Stimulated activated CD4-positive, alpha-beta T cell treated with anti-CD3 and anti-CD28 coated beads, TNF-alpha, amount 100 ng/mL, for 48 hours (primary cell): ENCODE measurements at places on chromosomes 16 and 17.
A peak's percentile ranks its signal among the peaks of the same experiment; 100 is the strongest.

DNA sequence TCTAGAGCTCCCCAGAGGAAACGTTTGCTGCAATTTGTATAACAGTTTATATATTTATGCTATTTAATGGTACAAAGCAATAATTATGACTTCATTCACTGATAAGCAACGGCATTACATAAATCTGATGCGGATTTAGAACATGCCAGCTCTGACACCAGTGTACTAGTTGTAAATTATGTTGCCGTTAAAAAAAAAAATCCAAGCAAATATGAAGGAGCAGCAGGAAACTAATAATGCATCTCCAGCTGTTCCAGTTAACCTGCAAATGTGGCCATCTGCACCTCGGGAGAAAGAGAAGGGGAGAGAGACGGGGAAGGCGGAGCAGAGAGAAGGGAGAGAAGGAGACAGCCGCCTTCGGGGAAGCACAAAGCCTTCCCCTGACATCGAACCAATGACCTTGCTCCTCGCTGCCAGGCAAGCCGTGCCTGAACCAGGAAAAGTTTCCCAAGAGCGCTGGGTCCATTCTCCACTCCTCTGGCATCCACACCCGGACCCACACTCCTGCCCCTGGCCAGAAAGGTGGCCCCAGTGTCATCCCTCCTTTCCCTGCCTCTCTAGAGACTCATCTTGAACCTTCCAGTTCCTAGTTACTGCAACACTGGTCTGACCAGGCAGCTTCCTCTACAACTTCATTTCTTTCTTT is 174.8 kb downstream of the C16orf78 start:
- no peak for DNase-seq

DNA sequence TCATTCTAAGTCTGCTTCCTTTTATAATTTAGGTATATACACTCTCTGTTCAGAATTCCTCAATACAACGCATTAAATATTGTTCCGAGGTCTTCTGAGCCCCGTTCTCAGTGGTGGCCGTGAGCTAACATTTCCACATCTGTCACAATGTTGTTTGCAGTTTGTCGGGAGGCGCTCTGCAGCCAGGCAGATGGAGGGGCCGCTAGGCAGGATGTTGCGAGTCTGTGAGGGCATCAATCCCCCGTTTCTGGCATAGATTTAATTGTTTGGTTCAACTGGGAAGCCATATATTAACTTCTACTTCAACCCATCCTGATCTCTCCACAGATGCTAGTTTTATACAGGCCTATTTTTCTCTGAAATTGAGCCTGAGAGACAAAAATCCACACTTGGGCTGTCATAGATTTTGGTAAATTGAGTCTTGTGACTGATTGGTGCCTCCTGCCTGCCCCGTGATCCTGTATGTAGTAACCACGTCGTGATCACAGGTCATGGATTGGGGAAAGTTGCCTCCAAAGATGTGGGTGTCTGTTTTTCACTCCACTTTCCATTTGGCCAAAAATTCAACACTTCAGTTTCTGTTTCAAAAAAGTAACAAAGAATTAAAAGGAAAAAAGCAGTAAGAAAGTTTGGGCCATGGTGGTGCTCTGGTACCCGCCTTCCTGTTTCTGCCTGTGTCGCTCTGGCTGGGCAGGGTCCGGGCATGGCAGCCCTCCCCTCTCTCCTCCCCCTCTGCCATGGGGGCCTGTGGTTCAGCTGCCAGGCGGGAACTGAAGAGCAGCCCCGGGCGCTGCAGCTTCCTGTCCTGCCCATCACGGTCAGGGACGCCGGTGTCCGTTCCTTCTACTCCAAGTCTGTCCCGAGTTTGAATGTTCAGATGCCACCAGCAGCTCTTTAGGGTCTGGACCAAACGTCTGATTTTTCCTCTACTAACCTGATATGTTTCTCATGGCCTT is 41.5 kb downstream of the RPTOR start:
- no peak for DNase-seq

DNA sequence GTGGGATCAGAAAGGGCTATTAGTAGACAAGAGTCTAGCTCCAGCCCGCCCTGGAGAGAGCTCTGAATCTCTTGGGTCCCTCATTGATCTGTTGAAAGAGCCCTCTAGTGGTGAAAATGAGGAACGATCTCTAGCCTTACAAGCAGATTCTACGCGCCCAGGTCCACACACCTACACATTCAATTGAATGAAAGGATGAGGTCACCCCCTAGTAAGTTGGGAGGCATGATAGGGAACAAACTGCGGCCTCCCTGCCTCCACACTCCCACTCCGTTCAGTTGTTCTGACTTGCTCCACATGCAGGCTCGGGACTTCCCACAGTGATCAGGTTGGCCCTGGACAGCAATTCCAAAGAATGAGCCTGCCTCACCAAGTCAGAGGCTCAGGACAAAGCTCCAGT is 2.9 kb upstream of the CACNG3 start:
- peak; percentile 13 for DNase-seq

GRCh38 chr17:28391401-28391800 is 14.6 kb downstream of the SLC46A1 start:
- no peak for DNase-seq

DNA sequence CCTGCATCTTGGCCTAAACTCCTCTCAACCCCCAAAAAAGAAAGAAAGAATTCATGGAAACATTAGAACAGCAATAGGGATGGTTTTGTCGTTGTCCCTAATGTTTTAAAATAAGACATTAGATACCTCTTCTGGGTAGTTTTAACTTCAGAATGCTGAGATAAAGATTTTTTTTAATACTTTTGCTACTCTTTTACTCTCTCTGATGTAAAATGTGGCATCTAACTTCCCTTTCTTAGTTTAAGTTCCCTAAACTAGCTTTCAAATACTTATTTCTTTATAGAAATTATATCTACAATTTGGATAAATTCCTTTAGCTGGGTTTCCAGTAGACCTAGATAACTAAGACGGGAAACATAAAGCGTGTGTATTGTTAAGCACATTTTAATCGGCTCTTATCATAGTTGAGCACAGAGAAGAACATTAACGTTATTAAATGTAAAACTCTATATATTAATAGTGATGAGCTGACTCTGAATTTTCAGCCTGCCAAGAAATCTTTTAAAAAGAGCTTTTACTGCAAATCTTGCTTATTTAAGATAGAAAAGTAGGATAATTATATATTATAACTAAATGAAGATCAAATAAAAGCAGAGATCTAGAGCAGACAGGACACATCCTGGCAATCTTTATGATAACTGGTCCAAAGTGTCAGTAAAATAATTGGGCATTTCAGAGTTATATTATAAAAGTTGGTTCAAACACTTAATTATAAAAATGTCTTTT is 183.2 kb downstream of the CYB561 start:
- DNase-seq = no peak
